ENCODE measurements at places on chromosomes 3 and 15. TPM values are rescaled to one million over a fixed set of nuclear protein-coding genes. Genes with fewer than 3 reads are reported as not detected.

CLDN18 gene
- not detected for total RNA-seq

GRCh38 chr3:114597012-114597411 lies 303.2 kb downstream of the TIGIT start:
- DNase-seq = no peak

- DNase-seq = no peak
Observed at GRCh38 chr3:173977747-173978146, 580.2 kb downstream of the NLGN1 start.

- no peak for DNase-seq
Observed at GRCh38 chr3:72591522-72592421, 256.5 kb downstream of the SHQ1 start.

- DNase-seq = no peak
Observed at GRCh38 chr3:114034787-114035545, 21.4 kb downstream of the CCDC191 start.

DNA sequence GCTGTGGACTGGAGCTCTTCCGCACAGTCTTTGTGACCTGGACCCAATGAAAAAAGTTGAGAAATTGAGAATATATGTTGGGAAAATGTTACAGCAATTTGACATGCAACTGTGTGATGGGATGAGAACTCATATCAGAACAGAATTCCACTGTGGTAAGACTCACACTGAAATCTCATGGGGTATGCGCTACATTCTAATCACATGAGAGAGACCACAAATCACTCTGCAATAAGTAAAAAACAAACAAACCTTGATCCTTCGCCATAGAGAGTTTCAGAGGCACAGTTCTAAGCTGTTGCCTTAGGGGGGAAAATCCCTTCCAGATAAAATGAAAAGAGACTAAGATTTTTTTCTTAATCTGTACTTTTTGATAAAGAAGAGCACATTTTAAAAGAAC lies 37.3 kb downstream of the LMCD1 start:
- no peak for DNase-seq

DNA sequence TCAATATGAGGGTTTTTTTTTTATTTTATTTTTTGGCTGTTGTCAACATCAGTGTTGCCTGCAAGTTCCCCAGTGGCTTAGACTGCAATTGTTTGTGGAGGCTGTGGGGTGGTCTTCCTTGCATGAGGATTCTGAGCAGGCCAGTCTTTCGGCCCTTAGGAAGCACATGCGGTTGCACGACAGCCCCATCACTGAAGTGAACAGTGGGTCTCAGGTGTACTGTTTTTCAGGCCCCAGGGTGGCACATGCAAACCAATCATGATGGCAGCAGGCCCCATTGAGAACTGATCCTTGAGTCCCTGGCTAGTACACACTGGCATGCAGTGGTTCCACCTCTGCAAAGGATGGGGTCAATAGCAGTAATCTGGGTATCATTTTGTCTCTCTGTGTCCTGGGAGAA lies 768.7 kb downstream of the EPHA3 start:
- DNase-seq = no peak

TMEM158 gene
- under 0.01 TPM for total RNA-seq

DNA sequence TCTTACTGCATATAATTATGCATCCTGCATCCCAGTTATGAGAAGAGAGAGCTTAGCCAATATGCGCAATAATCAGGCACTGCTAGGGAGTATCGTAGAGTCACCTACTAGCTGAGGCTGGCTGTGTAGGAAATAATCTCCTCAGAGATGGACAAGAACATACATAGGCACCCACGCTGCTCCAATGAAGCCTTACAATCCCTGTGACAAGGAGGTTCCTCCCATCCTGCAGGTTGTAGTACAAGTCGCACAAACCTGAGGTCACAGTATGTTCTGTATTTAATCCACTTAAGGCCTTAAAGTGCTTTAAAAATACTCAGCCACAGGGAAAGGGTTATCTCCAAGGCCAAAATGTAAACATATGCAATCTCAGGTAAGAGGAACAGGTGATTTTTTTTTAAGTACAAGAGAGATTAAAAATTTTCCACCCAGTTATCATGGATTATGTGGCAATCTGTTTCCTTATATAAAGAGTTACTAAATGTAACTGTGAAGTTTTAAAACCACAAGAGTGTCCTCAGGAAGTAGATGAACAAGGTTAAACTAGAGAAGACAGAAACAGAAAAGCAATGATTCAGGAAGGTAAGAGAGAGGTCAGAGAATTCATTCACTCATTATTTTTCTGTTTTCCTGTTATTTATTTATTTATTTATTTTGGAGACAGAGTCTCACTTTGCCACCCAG lies 7.5 kb upstream of the COLQ start:
- DNase-seq = no peak

GRCh38 chr3:25945836-25946235 lies 155.9 kb downstream of the OXSM start:
- DNase-seq = no peak

- DNase-seq = no peak
Observed at GRCh38 chr3:177802151-177802900, 605.0 kb upstream of the TBL1XR1 start.

GRCh38 chr3:44522494-44522933 lies 32.5 kb upstream of the ZKSCAN7 start:
- no peak for DNase-seq

DNA sequence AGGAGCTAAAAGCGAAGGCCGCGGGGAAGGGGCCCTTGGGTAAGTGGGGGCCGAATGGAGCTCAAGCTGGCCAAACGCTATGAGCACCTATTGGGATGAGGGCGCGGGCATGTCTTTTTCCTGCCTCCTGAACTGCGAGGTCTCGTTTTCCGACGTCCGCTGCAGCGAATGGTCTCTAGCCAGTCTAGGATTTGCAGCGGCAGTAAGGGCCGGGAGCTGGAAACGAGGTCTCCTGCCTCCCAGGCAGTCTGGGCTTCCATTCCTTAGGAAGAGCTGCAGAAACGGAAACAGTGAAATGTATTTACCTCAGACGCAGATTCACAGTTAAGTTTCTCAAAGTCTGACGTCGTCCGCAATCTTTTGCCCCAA lies 517 bp downstream of the TMA7 start:
- DNase-seq = no peak

DNA sequence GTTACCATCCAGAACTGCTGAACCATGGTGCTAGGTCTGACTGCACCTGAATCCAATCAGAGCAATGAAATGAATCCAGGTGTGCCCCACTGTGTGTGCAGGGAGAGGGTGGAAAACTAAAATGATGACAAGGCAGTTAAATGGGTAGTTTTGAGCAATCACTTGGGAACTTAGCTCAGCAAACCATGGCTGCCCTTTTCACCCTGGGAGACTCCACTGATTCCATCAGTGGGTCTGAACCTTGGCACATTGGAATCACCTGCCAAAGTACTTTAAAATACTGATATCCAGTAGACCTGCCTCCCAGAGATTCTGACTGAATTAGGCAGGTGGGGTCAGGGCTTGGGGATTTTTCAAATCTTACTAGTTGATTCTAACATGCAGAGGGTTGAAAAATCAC lies 59.8 kb upstream of the USP3 start:
- no peak for DNase-seq

DNA sequence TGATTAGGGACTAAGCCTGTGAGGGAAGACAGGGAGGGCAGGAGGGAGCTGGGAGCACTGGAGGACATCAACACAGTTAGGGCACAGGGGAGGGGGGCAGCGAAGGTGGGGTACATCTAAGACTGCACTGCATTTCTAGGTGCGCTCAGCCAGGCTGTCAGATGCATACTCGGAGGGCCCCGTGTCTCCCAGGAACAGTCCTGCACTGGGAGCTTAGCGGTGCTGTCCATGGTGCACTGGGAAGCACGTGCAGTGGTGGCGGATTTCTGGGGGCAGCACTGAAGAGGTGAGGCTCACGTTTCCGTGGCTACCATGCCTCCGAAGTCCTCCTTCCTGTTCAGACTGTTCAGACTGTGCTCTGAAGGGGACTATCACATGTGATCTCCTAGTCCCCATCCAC lies 54.4 kb downstream of the ROPN1B start:
- DNase-seq = no peak

- no peak for DNase-seq
Observed at GRCh38 chr15:48650931-48651330, 5.4 kb upstream of the FBN1 start.

DNA sequence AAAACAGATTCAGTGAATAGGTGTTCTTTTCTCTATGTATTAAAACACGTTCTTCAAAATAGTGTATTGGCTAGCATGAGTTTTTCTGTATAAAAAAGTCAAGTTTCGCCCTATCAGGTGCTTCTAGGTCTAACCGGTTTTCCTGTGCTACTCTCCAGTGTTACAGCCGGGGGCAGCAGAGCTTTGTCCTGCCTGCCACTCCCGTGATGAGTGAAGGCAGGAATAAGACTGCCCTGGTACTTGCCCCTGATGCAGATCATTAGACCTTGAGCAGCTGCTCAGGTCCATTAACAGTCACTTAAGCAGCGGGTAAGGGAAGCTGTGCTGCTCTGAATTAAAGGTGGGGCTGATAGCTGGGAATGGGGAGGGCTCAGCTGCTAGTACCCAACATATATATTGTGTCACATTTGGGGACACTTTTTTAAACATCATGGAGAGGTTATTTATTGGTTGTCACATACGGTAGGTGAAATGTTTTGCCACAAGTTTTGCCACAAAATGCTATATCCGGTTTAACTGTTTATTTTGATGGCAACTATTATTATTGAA lies 1.3 kb upstream of the UNC13C start:
- peak; percentile 34 for DNase-seq

PLEKHO2 gene
- 45.8 TPM for total RNA-seq

GRCh38 chr15:33284336-33284735 lies 26.4 kb upstream of the RYR3 start:
- no peak for DNase-seq

GRCh38 chr3:14646131-14646573 lies 5.4 kb upstream of the CCDC174 start:
- DNase-seq = no peak

All from hematopoietic multipotent progenitor cell (in vitro differentiated cells).